ENCODE measurements at places on chromosomes 1 and 21.

DNA sequence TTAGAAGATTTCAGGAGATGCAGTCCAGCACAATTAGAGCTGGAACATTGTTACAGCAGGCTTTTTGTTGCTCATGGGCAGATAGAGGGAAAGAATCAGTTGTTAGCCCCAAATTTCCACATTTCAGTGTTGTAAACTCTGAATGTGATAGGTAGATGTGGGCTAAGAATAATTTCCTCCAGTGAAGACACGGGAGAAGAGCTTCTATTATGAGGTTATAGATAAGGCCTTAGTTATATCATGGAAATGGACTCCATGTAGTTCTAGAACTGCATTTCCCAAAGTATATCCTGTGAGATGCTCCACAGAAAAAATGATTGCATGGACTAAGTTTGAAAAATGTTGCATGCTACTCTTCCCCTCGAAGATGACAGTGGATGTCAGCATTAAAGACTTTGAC is 64.9 kb downstream of the PRKAA2 start:
- no peak for DNase-seq

DNA sequence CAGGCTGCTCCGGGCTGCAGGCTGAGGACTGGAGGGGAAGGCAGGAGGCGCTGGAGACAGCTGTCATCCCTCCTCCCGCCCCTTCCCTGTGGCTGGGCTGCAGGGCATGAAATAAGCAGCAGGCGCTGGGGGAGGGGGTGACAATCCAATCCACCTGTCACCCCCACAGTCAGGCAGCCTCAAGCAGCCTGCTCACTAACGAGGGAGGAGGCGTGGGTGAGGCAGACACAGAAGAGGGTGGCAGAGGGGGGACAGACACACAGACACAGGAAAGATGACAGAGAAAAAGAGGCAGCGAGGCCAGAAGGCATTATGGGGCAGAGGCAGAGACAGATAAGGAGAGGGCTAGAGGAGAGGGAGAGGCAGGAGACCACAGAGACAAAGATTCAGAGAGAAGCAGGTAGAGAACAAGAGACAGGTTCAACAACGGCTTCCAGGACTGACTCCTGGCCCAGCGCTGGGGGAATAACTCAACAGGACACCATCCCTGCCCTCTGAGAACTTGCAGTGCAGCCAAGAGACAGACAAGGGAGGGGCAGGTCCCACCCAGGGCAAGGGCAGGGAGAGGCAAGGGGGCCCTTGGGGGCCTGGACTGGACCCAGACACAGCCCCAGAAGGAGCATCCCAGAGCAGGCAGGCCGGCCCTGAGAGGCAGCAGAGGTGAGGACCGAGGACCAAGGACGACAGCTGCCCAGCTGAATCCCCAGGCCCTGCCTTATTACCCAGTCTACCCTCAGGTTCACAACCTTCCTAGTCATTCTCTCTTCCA is 11.2 kb downstream of the MEF2D start:
- DNase-seq = peak; percentile 83

DNA sequence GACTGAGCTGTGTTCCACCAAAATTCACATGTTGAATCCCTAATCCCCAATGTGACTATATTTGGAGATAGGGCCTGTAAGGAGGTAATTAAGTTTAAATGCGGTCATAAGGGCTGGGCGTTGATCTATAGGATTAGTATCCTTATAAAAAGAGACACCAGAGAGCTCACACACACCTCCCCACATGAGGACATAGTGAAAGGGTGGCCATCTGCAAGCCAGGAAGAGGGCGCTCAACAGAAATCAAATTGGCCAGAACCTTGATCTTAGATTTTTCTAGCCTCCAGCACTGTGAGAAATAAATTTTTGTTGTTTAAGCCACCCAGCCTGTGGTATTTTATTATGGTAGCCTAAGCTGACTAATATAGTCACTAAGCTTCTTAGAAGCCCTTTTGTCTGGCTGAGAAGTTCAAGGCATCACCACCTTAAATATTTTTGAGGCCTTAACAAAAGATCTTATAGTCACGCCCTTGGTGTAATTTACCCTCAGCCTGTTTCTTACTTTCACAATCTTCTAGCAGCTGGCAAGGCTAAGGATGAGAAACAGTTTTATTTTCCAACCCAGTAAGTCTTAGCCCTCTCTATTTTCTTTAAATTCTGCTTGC is 28.8 kb downstream of the GORAB start:
- no peak for DNase-seq

DNA sequence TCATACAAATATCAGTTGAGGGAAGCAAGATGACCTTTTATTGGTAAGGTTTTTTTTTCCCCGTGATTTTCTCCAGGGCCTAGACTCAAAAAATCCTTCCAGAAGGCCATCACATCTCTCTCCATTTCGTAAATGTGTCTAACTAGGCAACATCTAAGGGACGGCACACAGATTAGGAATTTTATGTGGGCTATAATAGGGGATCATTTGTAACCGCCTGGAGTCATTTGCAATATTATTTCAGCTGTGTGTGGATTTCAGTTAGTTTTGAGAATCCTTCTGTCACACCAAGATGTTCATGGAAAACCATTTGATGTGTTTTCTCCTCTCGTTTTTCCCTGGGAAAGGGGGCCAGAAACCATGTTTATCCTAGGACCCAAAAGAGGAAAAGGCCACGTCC is 63.1 kb downstream of the ATP5PO start:
- DNase-seq = no peak

GRCh38 chr1:22788254-22788661 is 77.6 kb downstream of the EPHB2 start:
- peak; percentile 57 for DNase-seq

All from femur (tissue), 1 donor.